Hematopoietic multipotent progenitor cell treated with erythropoietin and hydrocortisone succinate and interleukin-3 and kit ligand, for 17 days (in vitro differentiated cells): ENCODE measurements at places on chromosomes 11 and 22.

GRCh38 chr11:71066311-71066710, 186.1 kb downstream of the SHANK2 start:
- DNase-seq: no peak

- DNase-seq: no peak
These were observed 29.9 kb downstream of the GUCY1A2 start for GRCh38 chr11:106988151-106989077.

DNA sequence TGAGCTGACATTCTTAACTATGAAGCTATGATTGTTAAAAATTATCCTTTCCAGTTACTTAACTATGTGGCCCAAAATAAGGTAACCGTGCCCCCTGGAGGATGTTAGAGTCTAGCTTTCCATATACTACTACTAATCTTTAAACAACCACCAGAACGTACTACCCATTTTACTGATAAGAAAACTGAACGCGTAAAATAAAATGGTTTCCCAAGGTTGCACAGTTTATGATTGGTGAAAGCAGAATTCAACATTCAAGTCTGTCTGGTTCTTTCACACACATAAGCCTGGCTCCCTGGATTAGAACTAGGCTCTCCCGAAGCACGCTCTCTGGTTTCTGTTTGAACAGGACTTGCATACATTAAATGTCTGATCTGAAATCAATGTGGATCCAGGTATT, 437.8 kb upstream of the CCDC90B start:
- no peak for DNase-seq

DNA sequence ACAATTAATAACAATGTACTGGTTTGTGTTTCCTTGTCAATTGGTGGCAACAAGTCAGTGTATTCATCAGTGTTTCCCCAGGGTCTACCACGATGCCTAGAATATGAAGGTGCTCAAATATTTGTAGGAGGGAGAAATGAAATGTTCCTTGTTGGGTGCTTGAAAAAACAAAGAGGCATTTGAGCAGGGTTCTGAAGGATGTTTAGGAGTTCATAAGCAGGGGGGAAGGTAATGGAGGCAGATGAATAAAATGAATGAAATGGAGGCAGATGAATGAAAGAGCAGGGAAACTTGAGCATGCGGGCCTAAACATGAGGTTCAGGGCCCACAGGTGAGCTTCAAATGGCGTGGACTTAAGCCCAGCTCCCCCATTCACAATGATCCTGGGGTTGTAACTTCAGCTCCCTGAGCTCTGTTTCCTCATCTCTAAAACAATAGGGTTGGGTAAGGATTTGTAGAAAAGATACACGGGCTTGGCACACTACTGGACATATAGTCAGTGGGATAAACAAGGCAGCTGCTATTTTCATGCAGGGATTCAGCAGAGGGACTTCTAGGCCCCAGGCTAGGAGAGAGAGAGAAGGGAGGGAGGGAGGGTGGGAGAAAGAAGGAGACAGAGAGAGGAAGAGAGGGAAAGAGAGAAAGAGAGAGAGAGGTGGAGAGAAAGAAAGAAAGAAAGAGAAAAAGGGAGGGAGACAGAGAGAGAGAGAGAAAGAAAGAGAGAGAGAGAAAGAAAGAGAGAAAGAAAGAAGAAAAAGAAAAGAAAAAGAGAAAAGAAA, 73.7 kb downstream of the MN1 start:
- no peak for DNase-seq

- DNase-seq: no peak
These were observed 8.7 kb upstream of the MPPED2 start for GRCh38 chr11:30594646-30595411.

GRCh38 chr11:65180877-65181568, 705 bp upstream of the CAPN1 start:
- DNase-seq: peak; percentile 71

DNA sequence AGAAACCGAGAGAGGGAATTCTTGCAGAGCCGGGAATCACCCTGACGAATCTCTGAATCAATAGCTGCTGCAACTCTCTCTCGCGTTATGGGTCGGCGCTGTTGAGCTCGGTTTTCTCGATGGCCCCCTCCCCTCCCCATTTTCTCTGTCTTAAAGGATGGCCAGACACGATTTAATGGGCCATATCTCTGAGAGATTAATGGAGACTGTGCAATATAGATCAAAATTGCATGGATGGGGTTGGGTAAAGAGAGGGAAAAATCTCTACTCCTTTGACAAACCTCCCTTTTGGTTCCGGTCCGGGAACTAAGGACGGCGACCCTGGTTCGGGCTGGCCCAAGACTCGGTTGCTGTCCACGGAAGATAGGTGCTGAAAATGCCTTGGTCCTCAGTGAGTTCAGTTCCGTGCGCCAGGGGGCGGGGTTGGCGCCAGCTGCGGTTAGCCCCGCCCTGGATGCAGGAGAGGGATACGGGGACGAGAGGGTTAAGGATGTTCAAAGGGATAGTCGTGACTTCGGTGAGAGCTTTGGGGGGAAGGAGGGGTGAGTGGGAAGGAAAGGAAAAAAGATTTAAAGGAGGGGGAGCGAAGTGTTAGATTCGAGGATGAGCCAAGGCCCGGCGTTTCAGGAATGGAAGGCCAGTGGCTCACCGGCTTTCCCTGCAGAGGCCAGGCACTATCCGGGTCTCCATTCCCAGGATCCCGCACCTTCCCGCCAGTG, 103.6 kb upstream of the HSD17B12 start:
- no peak for DNase-seq

- no peak for DNase-seq
These were observed 81.7 kb upstream of the SHISAL1 start for GRCh38 chr22:44394246-44395117.

- no peak for DNase-seq
These were observed 187.7 kb upstream of the E2F8 start for GRCh38 chr11:19428206-19429002.

DNA sequence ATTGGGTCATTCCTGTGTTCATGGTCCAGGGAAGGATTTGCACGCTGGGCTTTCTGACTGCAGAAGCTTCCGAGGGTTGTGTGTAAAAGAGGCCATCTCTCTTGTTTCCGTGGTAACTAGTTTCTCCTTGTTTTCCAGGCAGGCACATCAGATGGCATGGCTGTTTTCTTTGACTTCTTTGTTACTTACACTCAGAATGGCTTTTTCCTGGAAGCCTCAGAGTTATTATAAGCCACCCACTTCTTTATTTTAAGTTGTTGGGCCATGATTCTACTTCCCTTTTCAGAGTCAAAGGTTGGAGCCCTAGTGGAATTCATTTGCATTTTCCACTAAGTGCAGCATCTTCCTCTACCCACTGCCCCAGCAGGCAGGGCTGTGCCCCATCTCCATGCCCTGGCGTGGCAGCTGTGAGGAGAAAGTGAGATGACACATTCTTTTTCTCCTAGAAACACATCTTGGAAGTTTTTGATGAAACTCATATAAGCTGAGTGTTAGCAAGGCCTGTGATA, 94.9 kb downstream of the PRR5L start:
- no peak for DNase-seq

DNA sequence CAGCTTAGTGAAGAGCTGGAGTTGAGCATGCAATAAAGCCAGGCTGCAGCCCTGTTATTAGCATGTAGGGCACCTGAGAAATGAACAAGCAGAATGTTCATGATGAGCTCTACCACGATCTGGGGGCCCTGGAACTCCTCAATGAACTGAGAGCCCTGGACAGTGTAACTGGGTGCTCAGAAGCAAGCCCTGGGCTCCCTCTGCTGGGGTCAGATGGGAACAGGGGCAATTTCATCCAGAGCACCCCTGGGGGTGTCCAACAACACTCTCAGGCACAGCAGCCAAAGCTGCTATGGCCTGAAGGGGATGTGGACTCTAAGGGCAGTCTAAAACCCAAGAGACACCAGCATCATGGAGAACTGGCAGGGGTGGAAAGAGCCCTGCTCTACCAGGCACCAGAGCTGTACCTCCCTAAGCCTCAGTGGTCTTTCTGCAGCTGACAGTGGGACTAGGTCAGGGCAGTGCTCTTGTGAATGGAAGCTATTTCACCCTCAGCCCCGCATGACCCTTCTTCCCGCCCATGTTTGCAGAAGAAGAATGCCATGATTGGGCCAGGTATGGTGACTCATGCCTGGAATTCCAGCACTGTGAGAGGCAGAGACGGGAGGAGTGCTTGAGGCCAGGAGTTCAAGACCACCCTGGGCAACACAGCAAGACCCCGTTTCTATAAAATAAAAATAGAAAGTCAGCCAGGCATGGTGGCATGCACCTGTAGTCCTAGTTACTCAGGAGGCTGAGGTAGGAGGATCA, 28.9 kb downstream of the THOC5 start:
- DNase-seq: no peak

DNA sequence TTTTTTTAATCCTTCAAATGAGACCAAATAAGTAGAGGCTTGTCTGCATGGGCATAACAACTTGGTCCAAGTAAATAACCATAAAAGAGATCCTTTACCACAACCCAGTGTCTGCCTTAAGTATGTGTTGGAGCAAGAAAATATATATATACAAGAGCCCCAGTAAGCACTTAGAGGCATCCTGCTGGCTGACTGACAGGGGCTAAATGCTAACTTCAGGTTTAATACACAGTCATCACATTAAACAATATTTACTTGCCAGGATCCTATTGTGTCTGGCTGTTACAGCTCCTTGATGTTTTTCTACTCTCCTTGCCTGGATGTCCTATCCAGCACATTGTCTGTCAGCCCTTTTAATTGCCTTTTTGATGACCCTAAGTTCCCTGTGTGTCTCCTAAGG, 37.5 kb upstream of the MMP20 start:
- DNase-seq: no peak

GRCh38 chr11:129720994-129721393, 94.7 kb upstream of the TMEM45B start:
- DNase-seq: no peak

DNA sequence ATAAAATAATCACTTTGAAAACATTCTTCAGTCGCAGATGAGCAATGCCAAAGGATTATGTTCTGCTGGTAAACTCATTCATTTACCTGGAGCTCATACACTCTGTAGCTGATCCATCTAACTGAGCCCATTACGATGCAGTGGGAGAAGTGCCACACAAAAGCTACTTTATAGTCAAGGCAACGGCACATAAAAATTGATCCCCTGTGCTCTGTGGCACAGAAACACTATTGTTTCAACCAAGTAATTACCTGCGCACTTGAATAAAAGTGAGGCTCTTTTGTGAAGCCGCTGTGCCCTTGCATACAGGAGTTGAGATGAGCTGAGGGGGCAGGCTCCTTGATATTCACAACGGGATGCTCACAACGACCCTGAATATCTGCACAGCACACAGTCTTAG, 7.2 kb downstream of the DKK3 start:
- DNase-seq: no peak

DNA sequence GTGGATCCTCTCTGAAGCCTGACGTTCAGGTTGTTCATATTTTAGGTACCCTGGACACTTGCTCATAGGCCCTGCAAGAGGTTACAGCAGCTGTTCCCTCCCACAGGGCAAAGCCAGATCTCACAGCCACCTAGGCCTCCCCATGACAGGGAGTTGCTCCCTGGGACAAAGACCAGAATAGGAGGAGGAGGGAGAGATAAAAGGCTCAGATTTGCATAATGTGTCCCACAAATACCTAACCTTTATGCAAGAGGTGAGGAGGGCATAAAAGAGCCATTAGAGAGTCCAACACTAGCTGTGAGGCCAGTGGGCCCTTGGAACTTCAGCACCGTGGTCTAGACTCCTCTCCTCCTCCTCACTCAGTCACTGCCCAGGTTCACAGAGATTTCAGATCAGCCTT, 33.8 kb downstream of the ZNF280B start:
- no peak for DNase-seq

DNA sequence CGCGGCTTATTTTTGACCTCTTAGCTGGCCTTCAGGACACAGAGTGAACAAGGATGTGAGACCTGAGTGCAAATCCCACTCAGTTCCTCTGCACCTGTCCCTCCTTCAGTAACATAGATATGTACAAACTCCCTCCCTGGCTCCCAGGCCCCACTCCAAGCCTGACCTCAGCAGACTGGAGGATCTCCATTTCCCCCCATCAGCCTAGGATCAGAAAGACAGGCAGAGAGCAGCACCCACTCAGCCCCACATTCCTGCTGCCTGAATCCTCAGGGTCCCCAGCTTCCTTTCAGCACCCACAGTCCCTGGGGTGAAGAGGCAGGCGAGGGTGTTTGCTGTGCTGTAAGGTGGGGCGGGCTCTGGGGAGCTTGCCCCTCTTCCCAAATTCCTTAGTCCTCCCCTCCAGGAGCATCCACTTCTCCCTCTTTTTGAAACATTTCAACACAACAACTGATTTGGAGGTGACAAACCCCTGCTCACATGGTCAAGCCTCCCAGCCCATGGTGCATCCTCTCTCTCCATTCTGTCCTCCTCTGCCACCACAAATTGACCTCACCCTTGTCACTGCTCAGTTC, 151.1 kb downstream of the FEZ1 start:
- DNase-seq: no peak

DNA sequence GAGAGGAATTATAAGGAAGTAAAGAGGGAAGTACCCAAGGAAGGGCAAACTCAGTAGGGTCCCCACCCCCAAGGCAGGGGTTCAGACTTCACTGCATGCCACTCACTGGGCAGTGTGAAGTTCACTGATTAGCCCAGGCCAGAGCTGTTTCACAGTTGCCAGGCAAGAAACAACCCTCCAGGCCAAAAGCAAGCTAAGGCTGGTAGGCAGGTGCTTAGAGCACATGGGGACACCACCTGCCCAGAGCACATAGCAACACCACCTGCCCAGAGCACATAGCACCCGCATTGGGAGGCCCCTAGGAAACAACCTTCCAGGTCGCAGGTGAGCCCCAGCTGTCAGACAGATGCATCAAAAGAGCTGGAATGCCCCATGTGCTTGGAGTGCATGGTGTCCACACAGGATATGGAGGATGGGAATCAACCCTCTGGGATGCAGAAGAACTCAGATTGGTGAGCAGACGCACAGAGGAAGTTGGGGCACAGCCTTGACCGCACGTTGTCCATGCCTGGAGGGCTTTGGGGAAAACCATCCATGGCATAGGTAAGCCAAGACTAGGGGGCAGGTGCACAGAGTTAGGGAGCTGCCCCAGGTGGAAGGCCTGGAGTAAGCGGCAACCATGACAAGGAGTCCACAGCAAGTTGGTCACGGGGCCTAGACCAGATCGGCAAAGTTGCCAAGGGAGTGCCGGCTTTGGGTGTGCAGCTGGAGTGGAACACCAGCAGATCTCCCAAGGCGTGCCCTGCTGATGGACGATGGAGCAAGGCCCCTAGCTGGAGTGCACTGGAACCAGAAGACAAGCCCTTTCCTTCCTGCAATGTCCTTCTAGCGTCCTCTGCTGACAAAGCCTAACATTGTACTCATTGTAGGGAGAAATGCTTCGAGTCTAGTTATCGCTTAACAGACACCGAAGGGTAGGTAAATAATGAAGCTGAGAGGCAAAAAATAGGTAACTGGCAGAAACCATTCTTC, 7.8 kb upstream of the TMEM216 start:
- DNase-seq: peak; percentile 19

GRCh38 chr11:3160252-3161031, 4.7 kb downstream of the OSBPL5 start:
- DNase-seq: no peak

DNA sequence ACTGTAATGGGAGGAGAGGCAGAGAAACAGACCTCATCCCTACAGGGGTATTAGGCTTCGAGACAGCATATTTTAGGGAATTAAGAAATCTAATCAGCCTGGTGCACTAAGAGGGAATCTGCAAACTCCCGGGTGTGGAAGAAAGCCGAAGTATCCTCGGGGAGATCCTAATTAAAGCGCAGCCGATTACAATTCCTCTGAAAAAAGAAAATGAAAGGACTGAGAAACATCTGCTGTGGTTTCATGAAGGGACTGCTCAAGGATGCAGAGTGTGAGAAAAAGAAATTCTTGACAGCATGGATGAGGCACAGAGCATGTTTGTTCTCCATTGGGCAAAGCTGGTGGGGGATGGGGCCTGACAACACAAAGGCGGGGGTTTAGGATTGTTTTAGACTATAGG, 290.0 kb upstream of the LARGE1 start:
- no peak for DNase-seq

GRCh38 chr11:20388096-20389055, 860 bp downstream of the PRMT3 start:
- peak; percentile 42 for DNase-seq
